ENCODE measurements at places on chromosomes 13 and 19. TPM values are rescaled to one million over a fixed set of nuclear protein-coding genes. Genes with fewer than 3 reads are reported as not detected.

GRCh38 chr19:678791-679388, 2.7 kb downstream of the FSTL3 start:
- no peak for ATAC-seq

GRCh38 chr19:5285311-5285710, 55.3 kb downstream of the PTPRS start:
- no peak for ATAC-seq

CBLC gene
- not detected for total RNA-seq

- ATAC-seq = no peak
Observed at GRCh38 chr13:28137596-28137995, 749 bp upstream of the PAN3 start.

NALCN gene
- 1.5 TPM for total RNA-seq

GRCh38 chr13:30421093-30422053, 920 bp upstream of the UBE2L5 start:
- peak; percentile 64 for ATAC-seq

Data from motor neuron (in vitro differentiated cells).